ENCODE measurements at places on chromosomes 2 and 18.

DNA sequence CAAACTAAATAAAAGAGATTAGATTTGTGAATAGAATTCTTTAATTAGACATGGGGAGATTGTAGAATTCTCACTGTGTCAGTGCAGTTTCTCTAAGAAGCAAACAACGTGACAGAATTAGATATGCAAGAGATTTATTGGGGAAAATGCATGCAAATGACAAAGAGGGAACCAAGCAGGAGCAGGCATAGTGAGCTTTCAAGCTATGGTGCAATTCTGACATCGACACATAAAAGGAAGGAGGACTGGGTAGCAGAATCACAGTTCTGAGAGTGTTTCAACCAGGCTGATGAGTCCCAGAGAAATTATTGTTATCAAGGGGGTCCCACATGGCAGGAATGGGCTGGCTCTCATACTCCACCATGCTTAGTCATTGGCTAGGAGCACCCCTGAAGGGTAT is 338.4 kb downstream of the FIGN start:
- no peak for DNase-seq

DNA sequence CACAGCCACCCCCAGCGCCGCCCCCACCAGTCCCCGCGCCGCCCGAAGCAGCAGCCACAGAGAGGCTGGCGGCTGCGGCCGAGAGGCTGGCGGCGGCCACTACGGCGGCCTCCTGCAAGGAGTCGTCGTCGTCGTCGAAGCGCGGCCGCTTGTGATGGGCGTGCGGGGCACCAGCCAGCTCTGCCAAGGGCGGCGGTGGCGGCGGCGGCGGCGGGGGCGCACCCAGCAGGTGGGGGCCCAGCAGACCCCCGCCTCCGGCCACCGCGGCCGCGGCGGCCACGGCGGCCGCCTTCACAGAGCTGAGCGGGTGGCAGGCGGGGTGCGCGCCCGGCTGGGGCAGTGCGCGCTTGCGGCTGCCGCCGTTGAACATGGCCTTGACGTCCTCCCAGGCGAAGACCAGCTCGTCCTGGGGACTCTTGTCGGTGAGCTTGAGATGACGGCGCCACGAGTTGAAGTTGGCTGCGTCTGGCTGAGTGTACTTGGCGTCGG is 3.3 kb downstream of the SKOR2 start:
- no peak for DNase-seq

GRCh38 chr2:11128243-11128951 is 26.9 kb upstream of the SLC66A3 start:
- DNase-seq: no peak

DNA sequence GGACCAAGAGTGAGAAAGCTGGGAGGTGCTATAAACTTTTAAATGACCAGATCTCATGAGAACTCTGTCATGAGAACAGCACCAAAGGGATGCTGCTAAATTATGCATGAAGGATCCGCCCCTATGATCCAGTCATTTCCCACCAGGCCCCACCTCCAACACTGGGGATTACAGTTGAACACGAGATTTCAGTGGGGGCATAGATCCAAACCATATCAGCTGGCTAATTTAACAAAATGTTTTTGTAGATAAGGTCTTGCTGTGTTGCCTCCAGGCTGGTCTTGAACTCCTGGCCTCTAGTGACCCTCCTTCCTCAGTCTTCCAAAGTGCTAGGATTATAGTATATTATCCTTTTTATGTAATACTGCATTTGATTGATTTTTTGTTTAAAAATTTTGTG is 56.0 kb downstream of the NBEAL1 start:
- no peak for DNase-seq

- DNase-seq: no peak
These were observed 37.5 kb upstream of the DSG1 start for GRCh38 chr18:31280502-31280901.

GRCh38 chr18:54239601-54240000 is 15.1 kb upstream of the MBD2 start:
- DNase-seq: no peak

DNA sequence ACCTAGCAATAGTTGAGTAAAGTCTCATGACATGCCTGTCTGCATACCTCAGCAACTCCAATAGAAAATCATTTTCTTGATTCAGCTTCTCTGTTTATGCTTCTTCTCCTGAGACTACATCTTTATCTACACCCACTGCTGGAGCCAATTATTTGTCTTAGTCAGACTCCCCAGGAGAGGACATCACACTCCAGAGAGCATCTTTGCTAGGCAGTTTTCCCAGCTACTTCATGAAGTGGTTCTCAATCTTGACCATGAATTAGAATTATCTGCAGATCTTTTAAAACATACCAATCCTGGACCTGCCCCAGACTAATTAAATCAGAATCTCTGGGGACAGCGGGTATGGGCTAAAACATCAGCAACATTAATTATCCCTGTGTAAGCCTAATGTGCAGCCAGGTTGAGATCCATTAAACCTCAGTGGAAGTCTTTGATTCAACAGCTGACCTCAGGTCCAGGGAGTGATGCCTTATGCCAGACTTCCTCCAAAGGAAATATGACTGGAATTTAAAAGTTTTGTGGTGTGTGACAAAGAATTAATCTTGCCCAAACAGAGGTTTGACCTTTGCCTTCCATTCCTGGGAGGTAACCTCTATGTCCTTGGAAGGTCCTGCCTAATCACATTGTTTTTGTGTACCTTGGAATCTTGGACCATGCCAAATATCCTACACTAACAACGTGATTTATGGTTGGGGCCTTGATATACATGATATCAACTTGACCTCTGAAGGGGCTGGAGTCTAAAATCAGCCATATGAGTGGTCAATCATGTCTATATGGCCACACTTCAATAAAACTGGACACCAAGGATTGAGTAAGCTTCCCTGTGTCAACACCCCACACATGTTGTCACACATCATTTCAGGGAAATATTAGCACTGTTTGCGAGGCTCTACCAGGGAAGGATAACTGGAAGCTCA is 99.3 kb upstream of the DNAJC10 start:
- no peak for DNase-seq

DNA sequence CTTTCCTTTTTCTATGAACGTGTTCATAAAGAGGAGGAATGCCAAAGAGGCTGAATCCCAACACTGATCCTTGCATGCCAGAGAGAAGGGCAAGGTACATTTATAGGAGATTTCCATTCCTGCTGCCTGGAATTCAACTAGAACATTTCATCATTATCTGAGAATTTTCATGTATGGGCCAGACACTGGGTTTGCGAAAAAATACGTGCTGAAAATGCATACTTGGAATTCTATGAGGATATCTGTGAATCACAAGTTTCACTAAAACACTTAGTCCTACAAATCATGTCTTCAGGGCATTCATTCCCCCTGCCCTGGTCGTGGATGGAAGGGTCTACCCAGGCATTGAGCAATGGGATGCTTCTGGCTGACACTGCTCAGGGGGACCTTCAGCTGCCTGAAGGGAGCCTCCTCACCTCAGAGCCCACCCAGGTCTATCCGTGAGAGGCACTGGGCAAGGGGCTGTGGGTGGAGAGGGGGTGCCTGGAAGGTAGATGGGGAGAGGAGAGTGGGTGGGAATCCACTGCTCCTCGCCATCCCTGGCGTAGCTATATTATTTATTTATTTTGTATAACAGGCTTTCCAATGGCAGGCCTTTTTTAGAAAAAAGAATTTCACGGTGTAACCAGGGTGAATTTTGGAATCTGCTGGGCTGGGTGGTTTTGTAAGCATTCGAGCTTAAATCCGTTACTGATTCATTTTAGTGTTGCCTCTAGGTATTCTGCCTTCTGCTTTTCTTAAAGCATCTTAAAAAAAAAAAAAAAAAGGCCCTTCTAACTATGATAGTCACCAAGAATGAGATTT is 560.6 kb upstream of the ID2 start:
- DNase-seq: no peak

DNA sequence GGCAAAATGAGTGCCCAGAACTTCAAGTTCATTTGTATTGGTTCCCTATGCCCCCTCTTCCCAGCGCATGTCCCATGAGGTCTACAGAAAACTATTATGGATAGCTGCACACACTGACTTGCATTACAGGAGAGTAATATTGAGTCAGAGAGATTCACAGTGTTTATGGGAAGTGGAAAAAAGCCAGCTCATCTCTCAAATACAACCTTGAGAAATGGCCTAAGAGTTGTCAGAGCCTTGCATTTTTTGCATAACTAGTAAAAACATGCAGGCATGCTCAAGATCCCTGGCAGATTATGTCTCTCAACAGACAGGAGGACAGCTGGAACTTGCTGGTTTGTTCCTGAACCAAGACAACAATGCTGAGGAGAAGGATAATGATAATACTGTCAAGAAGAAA is 1292.8 kb downstream of the DSC3 start:
- DNase-seq: no peak
